ENCODE measurements at places on chromosomes 2 and 18.

- no peak for DNase-seq
Measured at GRCh38 chr2:195863564-195863963, 205.1 kb downstream of the DNAH7 start.

DNA sequence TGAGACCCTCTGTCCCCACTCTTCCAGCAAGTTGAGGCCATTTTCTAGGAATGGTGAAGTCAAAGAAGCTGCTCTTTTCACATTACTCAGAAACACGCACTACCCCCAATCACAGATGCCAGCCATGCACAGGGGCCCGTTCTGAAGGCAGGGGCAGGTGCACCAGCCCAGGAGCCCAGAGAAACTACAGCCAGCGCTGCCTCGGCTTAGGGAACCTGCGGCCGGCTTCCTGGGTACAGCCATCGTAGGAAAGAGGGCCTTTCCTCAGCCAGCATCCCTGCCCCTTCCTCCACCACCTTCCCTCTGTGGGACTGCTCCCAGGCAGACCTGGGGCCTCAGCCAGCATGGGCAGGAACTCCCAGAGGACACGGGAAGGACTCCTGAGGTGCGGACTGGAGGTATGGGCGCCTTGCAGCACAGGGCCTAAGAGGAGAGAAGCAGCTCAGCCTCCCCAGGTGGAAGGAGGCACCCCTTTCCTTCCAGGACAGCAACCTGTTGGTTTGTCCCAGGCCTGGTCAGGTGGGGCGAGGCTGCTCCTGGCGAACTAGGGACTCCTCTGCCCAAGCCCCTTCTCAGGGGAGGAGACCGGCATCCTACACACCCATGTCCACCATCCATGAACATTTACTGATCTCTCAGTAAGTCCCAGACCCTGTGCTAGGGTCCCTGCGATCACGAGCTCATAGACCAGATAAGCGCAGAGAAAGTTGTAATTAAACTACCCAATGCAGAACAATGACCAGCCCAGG, 99.0 kb upstream of the ID2 start:
- DNase-seq: no peak

GRCh38 chr2:31193806-31194205, 23.5 kb downstream of the CAPN14 start:
- no peak for DNase-seq

- DNase-seq: no peak
Measured at GRCh38 chr2:240741091-240741490, 49.4 kb downstream of the AQP12A start.

- no peak for DNase-seq
Measured at GRCh38 chr2:236177967-236178889, 10.0 kb upstream of the GBX2 start.

DNA sequence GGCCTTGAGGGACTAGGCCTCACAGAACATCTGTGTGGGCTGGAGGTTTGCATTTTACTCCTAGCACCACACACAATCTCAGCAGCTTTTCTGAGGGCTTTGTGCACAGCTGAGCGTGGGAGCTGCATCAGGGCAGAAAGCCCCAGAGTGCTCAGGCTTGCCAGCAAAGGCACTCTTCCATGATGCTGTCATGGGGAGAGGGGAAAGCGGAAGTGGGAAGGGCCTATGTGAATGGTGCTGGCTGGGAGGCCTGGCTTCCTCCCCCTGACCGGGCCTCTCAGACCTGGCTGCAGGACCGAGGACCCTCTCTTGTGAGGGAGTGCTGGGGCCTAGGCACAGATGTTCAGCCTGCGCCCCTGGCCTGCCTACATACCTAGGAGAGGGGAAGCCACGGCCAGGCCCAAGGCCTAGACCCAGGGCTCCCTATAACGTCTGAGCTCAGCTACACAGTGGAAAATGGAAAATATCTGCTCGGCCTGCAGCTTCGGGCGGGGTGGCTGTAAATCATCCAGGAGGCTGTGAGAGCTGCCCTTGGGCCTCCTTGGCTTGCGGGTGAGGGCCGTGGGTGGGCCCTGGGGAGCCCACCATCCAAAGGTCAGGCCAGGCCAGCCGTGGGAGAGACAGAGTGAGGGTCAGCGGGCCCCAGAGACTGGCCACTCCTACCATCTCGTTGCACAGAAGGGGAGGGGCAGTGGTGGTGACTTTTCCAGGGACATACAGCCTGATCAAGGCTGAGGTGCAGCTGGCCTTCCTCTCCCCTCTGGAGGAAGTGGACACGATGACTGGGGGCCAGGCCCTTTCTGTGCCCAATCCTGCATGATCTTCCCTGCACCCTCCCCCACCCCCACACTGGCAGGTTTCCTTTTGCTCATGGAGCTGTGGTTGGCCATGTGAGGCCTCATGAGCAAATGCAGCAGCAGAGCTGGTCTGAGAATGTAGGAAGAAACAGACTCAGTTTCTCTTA, 22.8 kb downstream of the GLI2 start:
- DNase-seq: no peak

- DNase-seq: no peak
Measured at GRCh38 chr2:240822280-240822847, 2.3 kb upstream of the KIF1A start.

DNA sequence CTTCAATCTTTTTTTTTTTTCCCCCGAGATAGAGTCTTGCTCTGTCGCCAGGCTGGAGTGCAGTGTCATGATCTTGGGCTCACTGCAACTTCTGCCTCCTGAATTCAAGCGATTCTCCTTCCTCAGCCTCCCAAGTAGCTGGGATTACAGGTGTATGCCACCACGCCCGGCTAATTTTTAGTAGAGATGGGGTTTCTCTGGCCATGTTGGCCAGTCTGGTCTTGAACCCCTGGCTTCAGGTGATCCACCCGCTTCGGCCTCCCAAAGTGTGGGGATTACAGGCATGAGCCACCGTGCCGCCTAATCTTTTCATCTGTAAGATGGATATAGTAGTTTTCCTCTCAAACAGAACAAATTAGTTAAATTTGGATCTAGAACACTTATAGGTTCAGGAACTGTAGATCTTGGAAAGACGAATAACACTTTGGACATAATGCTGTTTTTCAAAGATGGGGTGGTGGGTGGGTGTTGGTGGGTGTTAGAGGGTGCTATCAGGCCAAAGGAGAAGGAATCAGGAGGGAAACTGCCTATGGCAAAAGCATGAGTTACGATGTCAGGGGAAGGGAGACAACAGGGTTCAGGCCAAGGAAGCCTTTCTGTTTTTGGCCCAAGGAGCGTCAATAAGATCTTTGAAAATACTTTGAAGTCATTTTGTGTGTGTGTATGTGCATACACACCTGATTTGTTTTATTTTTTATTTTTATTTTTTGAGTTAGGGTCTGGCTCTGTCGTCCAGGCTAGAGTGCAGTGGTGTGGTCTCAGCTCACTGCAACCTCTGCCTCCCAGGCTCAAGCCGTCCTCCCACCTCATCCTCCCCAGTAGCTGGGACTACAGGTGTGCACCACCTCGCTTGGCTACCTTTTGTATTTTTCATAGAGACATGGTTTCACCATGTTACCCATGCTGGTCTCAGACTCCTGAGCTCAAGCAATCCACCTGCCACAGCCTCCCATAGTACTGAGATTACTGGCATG, 6.8 kb downstream of the RPL37A start:
- no peak for DNase-seq

GRCh38 chr2:222973237-222973636, 78.8 kb upstream of the KCNE4 start:
- no peak for DNase-seq

DNA sequence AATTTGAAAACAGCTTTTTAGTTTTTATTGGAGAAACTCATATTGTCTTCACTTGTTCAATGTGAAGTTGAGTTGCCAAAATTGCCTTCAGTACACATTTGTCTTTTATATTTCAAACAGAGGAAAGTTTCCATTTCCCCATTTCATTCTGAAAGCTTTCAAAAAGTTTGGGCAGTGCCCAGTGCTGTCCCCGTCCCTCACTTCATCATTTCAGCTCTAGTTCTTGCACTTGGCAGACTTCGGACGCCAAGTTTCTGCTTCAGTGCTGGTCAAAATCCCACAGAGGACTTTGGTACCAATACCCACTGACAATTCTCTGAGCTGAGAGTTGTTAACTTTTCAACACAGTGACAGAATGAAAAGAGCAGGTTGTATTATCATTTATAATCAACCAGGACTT, 43.4 kb upstream of the AQP4 start:
- no peak for DNase-seq

DNA sequence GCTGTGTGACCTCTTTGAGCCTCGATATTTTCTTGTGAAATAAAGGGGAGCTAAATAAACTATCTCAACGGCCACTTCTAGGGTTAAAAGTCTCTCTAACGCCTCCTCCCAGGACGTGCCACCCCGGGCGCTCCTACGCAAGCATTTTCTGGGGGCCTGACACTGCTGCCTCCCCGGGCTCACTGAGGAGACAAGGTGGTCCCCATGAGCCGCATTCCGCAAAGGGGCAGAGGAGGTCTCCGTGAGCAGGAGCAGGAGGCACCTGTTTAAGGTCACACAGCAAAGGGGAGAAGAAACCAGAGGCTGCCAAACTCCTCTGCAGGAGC, 913 bp upstream of the WNT10A start:
- DNase-seq: no peak

DNA sequence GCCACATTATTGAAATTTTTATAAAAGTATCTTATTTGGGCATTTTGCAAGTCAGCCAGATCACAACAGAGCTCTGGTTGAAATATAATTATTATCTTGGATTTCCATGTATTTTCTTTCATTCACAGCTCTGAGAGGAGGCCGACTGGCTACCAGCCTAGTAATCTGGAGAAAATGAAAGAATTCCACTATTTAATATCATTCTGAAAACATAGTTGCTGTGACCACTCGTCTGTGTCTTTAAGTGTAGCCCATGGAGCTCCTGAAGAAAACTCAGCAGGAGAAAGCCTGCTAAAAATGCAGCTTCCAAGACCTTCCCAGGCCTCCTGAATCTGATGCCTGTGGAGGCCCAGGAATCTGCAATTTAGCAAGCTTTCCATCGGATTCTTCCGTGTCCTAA, 114.7 kb downstream of the SH3BP4 start:
- DNase-seq: no peak

DNA sequence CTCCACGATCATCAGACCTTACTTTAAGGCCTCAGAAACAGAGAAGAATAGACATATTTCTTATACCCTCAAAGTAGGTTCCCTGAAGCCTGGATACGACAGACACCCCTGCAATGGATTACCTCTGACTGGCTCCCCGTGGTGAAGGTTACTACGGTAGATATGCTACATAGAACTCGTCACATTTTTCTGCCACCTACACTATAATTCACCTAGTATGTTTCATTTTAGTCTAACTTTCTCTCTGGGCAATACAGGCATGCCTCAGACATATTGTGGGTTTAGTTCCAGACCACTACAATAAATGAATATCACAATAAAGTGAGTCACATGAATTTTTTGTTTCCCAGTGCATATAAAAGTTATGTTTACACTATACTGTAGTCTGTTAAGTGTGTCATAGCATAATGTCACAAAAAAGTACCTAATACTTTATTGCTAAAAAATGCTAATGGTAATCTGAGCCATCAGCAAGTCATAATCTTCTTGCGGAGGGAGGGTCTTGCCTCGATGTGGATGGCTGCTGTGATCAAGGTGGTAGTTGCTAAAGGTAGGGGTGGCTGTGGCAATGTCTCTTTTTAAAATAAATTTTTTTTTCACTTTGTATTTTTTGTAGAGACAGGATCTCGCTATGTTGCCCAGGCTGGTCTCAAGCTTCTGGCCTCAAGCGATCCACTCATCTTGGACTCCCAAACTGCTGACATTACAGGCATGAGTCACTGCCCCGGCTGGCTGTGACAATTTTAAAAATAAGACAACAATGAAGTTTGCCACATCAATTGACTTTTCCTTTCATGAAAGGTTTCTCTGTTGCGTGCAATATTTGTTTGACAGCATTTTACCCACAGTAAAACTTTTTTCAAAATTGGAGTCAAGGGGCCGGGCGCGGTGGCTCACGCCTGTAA, 64.6 kb downstream of the TGIF1 start:
- no peak for DNase-seq

GRCh38 chr2:95267458-95268210, 6.6 kb upstream of the PROM2 start:
- DNase-seq: no peak

- no peak for DNase-seq
Measured at GRCh38 chr2:72894514-72894913, 7.3 kb downstream of the SPR start.

DNA sequence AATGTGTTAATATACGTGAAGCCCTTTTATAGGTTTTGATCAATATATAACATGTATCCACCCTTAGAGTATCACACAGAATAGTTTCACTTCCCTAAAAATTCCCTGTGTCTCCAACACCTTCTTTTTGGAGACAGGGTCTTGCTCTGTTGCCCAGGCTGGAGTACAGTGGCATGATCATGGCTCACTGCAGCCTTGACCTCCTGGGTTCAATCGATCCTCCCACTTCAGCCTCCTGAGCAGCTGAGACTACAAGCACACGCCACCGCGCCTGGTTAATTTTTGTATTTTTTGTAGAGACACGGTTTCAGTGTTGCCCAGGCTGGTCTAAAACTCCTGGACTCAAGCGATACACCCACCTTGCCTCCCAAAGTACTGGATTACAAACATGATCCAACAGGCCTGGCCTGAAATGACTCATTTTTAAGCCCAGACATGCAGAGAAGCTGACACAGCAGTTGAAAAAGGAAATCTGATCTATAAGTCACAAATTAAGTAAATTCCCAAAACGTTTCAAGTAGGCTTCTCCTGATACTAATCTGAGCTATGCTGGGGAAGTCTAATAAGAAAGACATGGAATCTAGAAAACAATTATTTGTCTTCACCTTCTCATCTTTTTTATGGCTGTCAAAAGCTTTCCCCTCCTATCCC, 2.9 kb downstream of the DUSP11 start:
- DNase-seq: no peak

- DNase-seq: no peak
Measured at GRCh38 chr2:222751238-222751637, 79.8 kb downstream of the MOGAT1 start.

DNA sequence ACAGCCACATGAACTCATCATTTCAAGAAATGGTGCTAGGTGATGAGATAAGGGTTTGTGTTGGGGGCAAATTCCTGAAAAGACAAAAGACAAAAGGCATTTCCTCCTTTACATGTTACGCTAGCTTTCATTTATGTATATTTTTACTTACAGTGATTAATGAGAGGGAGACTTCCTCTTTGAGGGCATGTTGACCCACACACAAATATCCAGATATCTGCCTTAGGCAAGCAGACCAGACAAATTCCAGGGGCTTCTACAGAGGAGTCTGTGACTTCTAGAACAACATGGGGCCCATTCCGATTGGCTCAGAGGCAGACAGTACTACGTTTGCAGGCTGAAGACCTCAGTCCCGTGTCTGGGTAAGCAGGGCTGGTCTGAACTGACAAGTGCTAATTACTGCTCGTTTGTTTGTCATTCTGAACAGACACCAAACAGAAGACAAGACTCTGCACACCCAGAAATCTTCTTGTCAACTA, 74.8 kb upstream of the ST6GAL2 start:
- DNase-seq: no peak

- DNase-seq: no peak
Measured at GRCh38 chr2:233075966-233076339, 15.8 kb downstream of the INPP5D start.

Measured in activated T-helper 1 cell treated with anti-CD3 and anti-CD28 coated beads, Interleukin-2, amount 50 U/mL, for 16 hours (primary cell).